Prostate gland (tissue), 2 donors: ENCODE measurements at places on chromosomes 4 and X.
A peak's percentile ranks its signal among the peaks of the same experiment; 100 is the strongest.

DNA sequence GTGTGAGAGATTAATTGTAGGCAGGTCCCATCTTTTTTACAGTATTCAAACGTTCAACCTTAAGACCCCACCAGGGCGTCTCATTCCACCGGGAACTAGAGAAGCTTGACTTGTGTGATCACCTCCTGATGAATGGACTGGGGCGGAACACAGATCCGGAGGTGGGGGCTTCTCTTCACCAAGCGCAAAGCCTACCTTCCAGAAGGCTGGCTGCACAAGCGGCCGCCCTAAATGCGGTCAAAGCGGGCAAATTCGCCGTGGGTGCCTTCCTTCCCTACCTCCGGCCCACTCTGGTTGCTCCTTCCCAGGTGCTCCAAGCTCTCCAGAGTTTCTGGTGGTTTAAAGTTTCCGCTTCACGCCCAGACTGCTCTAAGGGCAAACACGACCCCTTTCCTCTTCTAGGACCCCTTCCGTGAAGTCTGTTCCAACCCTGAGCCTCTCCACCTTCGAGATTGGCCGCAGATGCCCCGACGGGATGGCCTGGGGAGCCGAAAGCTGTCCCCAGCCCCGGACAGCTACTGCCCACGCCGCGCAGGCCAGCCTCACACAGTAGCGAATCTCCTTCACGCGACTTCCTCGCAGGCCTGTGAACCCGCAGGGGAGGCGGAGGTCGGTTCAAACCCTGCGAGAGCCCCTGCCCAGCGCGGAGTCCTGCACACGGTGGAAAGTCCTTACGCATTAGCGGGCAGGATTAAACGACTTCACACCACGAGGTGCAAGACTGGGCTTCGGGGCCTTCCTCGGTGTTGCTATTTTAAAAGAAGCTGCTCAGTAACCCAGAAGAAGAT lies 1.6 kb upstream of the WWC2 start:
- no peak for DNase-seq

DNA sequence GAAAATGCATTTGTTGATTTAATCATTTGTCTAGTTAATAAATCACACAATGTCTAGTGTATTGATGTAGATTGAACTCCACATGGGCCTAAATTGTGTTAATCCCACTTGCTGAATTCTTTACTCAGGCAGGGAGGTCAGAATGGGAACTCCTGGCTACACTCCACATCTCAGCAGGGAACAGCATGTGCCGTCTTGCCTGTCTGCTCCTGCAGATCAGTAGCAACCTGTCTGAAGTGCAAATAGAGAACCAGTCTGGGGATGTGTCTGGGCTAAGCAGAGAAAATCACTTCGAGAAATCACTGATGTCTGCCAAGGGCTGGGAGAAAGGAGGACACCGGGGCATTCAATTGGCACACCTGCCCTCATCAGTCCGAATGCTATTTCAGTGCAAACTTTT lies 16.5 kb upstream of the MXRA5 start:
- DNase-seq = peak; percentile 46

GRCh38 chr4:150236626-150237025 lies 158.4 kb downstream of the DCLK2 start:
- no peak for DNase-seq

GRCh38 chr4:53705151-53705764 lies 114.0 kb upstream of the LNX1 start:
- DNase-seq = no peak

GRCh38 chrX:115177932-115178331 lies 11.3 kb upstream of the RBMXL3 start:
- DNase-seq = no peak

DNA sequence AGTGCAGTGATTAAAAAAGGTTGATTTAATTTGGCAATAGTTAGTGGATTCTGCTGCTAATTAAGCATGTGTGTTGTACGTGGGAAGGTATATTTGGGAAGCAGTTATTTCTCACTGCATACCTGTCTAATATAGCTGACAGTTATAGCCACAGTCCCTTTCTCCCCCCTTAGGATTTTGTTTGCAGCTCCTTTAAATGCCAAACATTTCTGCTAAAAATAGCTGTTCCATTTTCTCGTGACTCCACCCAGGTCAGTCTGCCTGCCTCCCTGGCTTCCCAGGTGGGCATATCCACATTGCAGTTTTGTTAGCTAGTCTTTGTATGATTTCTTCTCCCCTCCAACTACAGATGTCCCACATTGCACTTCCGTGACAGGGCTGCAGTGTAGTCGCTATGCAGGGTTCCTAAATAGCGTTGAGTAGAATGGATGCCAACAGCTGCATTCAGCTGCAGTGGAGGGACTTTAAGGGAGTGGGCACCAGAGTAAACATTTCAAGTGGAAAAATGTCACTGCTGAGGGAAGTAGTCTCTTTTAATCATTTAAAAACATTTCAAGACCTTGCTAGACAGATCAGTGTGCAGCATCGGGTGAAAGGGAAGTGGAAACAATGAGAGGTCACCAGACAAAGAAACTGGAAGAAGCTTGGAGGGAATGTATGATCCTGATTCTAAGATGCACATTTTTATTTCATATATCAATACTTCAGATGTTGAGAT lies 326.3 kb downstream of the RAPGEF2 start:
- no peak for DNase-seq

GRCh38 chr4:31998807-31999206 lies 1278.6 kb downstream of the PCDH7 start:
- DNase-seq = no peak

GRCh38 chr4:41125558-41126311 lies 88.6 kb downstream of the APBB2 start:
- no peak for DNase-seq

GRCh38 chr4:155072417-155072816 lies 136.0 kb upstream of the NPY2R start:
- DNase-seq = no peak

- no peak for DNase-seq
These were observed 22.3 kb upstream of the HERC3 start for GRCh38 chr4:88570001-88570400.

- no peak for DNase-seq
These were observed 653 bp downstream of the PLA2G12A start for GRCh38 chr4:109729117-109729717.

GRCh38 chr4:169658196-169658595 lies 37.8 kb downstream of the CLCN3 start:
- DNase-seq = no peak
